ENCODE measurements at places on chromosomes 12 and 14. TPM values are rescaled to one million over a fixed set of nuclear protein-coding genes. Genes with fewer than 3 reads are reported as not detected.

The PLA2G1B gene
- not detected for total RNA-seq

The DIP2B gene
- 40.9 TPM for total RNA-seq

The EGLN3 gene
- total RNA-seq, result 56.4 TPM

The FAM90A1 gene
- 5.8 TPM for total RNA-seq

The JKAMP gene
- 56.6 TPM for total RNA-seq

The LTBR gene
- 311 TPM for total RNA-seq

The TMEM30B gene
- 69.2 TPM for total RNA-seq

DNA sequence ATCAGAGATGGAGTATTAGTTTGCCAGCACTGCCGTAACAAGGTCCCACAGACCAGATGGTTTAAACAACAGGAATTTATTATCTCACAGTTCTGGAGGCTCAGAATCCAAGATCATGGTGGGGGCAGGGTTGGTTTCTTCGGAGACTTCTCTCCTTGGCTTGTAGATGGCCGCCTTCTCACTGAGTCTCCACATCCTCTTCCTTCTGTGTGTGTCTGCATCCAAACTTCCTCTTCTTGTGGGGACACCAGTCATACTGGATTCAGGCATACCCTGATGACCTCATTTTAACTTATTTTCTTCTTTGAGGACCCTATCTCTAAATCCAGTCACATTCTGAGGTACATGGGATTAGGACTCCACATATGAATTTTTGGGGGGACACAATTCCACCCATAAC is 455.5 kb downstream of the RGS6 start:
- DNase-seq, result no peak

- DNase-seq, result no peak
These were observed 2.9 kb upstream of the PFDN5 start for GRCh38 chr12:53292426-53292825.

DNA sequence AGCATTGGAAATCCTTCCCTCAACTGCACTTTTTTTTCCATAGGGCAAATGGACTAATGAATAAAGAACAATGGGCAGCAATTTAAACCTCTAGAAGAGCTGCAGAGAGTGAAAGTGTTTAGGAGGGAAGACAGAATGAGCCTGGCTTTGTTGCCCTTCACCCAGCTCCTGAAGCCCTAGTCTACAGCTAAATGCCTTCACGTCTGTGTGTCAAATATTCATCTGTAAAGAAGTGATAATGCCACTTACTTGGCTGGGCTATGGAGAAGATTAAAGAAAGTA is 45.6 kb downstream of the FLRT2 start:
- no peak for DNase-seq

DNA sequence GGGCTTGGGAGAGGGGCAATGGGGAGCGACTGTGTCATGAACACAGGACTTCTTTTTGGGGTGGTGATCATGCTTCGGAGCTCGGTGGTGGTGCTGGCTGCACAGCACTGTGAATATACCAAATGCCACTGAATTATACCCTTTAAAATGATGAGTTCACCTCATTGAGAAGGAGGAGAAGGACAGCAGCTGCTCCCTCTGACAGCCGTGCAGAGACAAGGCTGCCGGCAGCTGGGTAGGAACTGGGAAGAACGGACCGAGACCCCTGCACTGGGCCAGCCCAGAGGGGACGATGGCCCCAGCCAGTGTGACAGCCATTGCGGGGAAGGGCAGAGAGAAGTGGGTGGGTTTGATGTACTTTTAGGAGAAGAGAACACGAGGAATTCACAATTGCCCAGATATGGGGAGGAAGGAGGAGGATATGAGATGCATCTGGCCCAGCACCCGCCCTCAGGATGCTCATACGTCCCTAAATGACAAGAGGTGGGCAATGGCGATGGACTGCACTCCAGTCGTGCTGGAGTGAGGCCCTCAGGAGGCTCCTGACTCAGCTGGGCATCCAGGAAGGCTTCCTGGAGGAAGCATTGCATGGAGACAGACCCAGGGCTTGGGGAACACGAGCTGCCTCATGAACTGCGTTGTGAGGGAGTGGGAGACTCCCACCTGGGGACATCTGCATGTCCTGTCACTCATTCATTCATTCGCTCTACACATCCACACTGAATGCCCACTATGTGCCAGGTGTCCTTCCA is 64.3 kb upstream of the C14orf180 start:
- no peak for DNase-seq

DNA sequence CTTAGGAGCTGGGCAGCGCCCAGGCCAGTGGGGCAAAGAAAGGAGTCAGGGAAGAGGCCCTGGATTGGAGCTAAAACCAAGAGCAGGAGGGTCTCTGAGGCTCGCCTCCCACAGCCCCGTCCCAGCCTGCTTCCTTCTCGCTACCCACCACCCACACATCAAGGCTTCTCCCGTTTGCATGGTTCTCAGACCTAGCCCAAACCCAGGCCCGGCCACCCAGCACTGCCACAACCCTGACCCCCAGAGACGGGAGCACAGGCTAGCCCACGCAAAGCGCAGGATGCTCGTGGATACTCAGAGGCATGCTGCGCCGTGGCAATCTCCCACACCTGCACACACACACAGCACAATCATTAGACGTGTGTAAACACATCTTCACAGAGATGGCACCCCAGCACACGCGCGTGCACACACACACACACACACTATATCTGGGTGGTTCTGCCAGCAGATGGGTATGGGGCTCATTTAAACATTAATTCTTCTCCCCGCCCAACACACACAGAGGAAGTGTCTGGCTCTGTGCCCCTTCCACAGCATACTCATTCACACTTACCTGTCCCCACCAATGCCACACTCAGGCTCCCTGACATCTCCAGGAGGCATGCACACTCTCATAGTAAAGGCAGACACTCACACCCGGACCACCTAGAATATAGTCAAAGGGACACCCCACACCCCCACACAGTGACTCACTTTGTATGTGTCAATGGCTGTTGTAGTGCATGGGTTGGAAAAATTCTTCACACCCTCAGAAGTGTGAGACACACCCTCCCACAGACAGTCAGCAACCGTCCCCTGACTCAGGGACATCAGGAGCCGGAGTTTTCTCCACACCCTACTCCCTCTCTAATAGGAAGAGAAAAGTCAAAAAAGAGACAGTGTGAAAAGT is 1.1 kb downstream of the CARMIL3 start:
- no peak for DNase-seq

- DNase-seq, result no peak
These were observed 44.0 kb downstream of the RHOJ start for GRCh38 chr14:63248211-63248610.

DNA sequence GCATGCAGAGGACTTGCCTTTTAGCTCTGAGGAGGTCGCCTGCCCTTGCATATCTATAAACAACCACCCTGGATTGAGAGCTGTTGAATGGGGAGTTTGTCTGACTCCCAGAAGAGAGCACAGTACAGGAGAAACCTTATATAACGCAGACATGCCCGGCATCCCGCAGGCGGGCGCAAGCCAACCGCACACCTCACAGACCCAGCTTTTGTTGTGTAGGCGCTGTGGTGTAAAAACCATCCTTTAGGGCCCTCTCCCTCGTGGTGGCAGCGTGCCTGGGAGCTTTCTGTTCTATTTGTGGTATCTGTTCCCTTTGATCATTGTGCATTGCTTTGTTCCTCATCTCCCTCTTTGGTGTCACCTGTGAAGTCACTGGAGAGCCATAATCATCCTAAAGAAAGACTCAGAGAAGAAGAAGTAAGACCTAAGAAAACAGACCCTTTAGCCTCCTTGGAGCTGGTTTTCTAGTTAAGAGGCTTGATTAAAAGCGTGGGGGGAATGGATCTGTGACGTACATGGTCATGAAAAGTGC is 77.7 kb downstream of the ETV6 start:
- peak; percentile 74 for DNase-seq

DNA sequence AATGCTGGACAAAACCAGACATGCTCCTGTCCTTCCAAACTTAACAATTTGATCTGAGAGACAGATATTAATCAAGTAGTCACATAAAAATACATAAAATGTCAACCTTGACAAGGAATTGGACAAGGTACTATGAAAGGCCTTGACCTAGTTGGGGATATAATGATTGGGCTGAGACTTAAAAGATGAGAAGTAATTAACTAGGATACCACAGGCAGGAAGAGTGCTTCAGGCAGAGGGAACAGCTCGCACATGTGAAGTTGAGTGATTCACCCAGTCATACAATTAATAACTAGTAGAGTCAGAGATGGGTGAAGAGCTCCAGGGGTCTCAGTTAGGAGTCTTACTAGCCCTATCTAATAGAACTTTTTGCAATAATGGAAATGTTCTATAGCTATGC is 259.5 kb downstream of the MSRB3 start:
- no peak for DNase-seq

DNA sequence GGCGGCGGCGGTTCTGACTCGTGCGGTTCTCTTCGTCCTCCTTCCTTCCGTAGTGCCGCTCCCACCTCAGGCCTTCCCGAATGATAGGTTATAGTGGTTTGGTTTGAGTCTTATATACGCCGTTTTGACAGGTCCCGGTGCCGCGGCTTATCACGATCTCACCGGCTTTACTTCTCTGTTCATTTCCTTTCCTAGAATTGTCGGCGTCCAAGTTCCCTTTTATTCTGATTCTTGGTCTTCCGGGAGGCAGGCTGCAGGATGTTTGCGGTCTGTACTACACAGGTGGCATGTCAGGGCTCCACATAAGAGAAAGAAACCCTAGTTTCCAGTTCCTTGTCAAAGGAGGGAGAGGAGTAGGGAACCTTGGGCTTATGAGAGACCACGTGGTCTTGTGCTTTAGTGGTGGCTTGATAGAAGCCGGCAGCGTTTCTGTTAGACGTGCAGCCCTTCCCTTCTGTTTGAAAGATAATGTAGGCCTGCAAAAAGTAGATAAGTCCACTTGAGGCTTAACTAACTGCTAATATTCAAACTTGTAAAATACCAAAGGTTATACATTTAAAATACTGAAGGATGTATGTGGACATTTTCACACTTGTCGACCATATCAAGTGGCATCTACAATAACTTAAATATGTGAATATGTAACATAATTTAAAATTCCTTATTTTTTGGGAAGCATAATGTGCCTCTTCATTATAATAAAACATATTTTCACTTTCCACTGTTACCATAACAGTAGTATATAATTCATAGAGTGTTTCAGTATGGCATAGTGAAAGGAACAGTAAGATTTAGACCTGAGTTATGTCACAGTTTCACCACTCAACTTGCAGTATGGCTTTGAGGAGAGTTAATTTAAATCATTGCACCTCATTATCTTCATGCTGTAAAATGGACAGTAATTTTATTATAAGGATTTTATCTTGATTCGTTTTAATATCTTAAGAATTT is 804 bp downstream of the USP15 start:
- DNase-seq, result no peak

- DNase-seq, result no peak
These were observed 103.0 kb downstream of the SAMD4A start for GRCh38 chr14:54669721-54670561.

- DNase-seq, result no peak
These were observed 23.5 kb upstream of the PYGL start for GRCh38 chr14:50967790-50968189.

- no peak for DNase-seq
These were observed 121.5 kb downstream of the MNAT1 start for GRCh38 chr14:60856111-60856510.

DNA sequence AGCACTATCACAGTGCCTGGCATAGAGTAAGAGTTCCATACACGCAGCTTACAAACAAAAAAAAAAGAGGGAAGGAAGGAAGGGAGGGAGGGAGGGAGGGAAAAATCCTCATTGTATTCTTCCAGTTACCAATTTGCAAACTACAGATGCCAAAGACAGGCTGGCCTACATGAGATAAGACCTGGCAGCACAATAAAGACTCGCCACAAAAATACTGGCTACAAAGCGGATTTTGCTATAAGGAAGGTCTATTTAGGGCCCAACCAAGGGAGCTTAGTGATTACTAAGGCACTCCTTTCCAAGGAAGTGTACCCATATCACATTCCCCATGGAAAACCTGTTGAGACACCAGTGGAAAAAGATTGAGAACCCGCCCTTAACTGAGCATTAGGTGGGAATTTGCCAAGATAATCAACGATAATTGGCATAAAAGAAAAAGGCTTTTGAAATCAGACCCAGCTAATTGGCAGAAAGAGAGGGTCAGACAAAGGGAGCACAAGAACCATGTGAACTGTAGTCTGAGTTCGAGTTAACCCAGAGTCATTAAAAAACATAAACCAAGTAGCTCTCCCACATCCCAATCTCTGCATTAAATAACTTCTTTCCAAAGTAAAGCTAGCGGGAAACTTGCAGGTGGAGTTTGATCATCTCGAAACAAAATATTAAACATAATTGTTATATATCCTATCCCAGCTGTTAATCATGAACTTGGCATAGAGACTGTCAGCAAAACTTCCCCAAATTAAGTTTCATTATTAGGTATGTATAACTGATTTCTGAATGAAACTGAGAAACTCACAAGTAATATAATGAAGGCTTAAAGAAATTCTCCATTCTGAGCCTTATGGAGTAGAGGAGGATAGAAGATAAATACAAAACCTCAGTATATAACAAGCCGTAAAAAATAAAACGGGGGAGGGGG is 50.1 kb downstream of the PHLDA1 start:
- no peak for DNase-seq

- no peak for DNase-seq
These were observed 2.8 kb downstream of the CFAP73 start for GRCh38 chr12:113152196-113152834.

GRCh38 chr14:34053666-34054065 is 102.8 kb upstream of the EGLN3 start:
- no peak for DNase-seq

DNA sequence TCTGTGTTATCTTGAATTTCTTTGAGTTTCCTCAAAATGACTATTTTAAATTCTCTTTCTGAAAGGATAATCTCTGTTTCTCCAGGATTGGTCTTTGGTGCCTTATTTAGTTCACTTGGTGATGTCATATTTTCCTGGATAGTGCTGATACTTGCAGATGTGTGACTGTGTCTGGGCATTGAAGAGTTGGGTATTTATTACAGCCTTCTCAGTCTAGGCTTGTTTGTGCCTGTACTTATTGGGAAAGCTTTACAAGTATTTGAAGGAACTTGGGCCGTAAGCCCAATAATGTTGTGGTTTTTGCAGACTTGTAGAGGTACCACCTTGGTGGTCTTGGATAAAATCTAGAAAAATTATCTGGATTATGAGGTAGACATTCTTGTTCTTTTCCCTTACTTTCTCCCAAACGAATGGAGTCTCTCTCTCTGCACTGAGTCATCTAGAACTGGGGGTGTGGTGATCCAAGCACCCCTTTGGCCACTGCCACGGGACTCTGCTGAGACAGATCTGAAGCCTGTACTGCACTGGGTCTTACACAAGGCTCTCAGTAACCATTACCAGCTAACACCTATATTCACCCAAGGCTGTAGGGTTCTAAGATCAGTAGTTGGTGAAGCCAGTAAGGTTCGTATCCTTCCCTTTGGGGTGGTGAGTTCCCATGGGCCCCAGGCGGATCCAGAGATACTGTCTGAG is 703.7 kb upstream of the MGAT4C start:
- DNase-seq, result no peak

Measured in Peyer's patch (tissue), 4 donors.